ENCODE measurements at places on chromosomes 16 and 17. TPM values are rescaled to one million over a fixed set of nuclear protein-coding genes. Genes with fewer than 3 reads are reported as not detected.

DNA sequence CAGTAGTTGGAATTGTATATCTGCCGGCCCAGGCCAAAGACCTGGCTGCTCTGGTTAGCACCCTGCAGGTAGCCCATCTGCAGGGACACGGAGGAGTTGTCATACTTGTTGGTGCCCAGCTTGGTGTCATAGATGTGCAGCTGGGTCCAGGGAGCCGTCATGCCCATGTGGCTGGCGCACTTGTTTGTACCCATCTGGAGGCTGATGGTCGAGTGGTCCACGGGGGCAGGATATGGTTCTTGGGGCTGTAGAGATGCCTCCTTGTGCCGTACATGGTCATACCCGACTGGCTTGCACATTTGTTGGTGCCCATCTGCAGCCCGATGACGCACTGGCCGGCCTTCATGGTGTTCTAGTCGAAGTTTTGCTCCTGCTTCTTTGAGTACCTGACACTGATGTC is 6.0 kb downstream of the CDH3 start:
- no peak for DNase-seq

DNA sequence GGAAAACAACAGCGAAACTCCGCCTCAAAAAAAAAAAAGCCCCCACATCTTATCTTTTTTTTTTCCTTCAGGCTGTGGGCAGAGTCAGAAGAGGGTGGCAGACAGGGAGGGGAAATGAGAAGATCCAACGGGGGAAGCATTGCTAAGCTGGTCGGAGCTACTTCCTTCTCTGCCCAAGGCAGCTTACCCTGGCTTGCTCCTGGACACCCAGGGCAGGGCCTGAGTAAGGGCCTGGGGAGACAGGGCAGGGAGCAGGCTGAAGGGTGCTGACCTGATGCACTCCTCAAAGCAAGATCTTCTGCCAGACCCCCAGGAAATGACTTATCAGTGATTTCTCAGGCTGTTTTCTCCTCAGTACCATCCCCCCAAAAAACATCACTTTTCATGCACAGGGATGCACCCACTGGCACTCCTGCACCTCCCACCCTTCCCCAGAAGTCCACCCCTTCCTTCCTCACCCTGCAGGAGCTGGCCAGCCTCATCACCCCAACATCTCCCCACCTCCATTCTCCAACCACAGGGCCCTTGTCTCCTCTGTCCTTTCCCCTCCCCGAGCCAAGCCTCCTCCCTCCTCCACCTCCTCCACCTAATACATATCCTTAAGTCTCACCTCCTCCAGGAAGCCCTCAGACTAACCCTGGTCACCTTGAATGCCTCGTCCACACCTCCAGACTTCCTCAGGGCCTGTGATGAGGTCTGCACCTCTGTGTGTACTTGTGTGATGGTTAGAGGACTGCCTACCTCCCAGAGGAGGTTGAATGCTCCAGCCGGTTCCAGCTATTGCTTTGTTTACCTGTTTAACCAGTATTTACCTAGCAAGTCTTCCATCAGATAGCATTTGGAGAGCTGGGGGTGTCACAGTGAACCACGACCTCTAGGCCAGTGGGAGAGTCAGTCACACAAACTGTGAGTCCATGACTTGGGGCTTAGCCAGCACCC is 1.2 kb upstream of the HBA1 start:
- no peak for DNase-seq

- DNase-seq = no peak
Measured at GRCh38 chr16:27286451-27286850, 17.9 kb upstream of the NSMCE1 start.

PDE6G gene
- total RNA-seq = not detected

DNA sequence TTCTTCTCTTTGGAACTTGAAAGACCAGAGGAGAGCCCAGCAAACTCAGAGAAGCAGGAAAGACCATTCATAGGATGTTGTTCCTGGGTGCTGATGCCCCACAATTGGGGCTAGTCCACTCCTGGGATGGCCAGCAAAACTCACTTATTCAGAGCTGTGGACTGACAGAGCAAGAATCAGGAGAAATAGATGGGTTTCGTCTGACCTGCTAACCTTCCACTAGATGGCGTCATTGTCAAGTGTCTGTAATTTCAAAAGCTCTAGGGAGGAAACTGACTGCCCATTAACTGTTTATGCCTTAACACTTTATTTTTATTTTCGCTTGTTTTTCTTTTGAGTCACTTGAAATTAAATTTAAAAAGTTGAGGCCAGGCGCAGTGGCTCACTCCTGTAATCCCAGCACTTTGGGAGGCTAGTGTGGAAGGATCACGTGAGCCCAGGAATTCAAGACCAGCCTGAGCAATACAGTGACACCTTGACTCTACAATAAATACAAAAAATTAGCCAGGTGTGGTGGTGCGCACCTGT is 28.7 kb upstream of the MILR1 start:
- DNase-seq = peak; percentile 22

DNA sequence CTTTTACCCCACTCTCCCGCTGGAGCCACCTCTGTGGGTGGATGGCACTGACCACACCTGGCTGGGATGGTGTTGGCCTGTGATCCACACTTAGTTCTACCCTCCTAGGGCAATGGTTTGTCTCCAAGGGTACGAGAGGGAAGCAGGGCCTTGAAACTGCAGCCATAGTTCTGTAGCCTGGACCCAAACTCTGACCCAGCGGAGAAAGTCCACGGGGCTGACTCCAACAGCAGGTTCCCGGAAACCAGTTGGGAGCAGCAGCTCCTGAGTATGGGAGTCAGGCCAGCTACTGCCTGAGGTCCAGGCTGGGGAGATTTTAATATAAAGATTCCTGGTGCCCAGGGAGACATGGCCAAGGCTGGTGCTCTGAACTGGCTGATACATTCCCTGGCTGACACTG is 23.6 kb upstream of the MTSS2 start:
- DNase-seq = no peak

AURKB gene
- 48.5 TPM for total RNA-seq

GRCh38 chr17:73711184-73711583 is 66.9 kb upstream of the SDK2 start:
- DNase-seq = no peak

PRKCB gene
- 12.7 TPM for total RNA-seq

DNA sequence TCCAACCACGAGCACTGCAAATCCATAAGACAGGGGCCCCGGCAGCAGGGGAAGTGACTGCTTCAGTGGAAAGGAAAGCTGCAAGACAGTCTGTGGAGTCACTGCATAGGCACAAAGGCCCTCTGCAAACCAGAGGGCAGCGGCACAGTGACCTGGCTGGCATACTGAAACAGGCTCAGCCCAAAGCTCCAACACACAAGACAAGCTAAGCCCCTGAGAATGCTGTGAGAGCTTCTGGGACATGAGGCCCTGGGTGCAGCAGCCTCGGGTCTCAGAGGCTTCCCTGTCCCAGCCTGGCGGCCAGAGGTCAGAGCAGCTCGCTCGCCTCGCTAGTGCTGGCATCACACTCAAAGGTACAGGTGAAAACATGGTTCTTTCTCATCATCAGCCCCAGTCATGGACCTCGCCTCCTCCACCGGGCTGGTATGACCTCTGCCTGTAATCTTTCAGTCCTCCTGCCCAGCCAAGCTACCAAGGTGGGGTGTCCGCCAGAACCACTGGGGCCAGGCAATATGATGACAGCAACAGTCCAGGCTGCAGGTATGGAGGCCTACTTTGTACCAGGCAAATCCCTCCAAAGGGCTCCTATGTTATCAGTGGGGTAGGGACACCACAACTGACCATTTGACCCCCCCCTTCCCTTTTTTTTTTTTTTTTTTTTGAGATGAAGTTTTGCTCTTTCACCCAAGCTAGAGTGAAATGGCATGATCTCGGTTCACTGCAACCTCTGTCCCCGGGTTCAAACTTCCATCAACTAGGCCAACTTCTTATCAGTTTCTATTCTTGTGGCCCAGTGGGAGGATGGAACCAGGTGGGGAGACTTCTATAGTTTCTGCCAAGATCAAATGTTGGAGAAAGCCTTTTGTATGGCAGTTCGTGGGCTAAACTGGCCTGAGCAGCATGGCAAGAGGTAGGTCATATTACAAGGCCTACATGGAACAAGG is 19.2 kb downstream of the ST3GAL2 start:
- no peak for DNase-seq

SMPD3 gene
- total RNA-seq = 1.2 TPM

DNA sequence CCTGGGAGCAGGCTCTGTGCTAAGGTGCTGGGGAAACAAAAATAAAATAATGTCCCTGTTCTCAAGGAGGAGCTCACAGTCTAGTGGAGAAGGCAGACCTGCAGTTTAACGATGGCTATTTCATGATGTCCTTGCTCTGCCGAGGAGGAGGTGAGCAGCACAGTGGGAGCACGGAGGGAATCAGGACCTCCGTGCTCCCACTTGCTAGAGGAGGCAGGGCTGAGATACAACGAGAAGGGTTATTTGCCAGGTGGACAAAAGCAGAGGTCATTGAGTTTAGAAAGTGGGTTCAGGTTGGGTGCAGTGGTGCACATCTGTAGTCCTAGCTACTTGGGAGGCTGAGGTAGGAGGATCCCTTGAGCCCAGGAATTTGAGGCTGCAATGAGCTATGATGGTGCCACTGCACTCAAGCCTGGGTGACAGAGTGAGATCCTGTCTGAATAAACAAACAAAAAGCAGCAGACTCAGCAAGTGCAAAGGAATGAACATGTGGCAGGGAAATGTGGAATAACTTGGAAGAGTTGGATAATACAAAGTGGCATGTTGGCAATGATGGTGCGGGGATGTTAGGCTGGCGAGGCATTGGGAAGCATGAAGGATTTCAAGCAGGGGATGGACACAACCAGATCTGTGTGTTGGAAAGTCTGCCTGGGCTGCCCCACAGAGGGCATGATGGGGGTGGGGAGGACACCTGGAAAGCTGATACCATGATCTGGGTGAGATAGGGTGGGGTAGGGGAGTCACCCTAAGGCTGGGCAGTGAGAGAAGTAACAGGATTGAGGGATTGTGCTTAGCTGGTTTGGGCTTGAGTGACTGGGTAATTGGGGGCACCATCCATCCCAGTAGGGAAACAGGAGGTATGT is 12.8 kb upstream of the TNS4 start:
- no peak for DNase-seq

- DNase-seq = no peak
Measured at GRCh38 chr17:68296217-68297191, 5.2 kb downstream of the ARSG start.

- no peak for DNase-seq
Measured at GRCh38 chr17:14470417-14470816, 169.5 kb downstream of the HS3ST3B1 start.

TNK1 gene
- 6.1 TPM for total RNA-seq

DNA sequence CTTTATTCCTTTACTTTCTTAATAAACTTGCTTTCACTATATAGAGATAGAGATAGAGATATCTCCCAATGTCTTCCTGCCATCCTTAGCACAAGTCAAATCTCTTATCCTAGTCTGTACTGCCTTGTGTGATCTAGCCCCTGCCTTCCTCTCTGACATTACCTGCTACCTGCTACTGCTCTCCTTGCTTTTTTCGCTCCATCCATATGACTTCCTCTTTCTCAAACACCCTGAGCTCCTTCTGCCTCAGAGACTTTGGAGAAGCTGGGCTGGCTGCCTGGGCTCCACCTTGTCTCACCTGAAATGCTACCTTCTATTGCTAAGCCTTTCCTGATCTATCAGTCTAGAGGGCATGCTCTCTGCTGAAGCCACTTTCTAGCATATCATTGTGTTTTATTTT is 24.7 kb upstream of the WSB1 start:
- DNase-seq = no peak

GRCh38 chr17:74426551-74427047 is 5.3 kb upstream of the GPRC5C start:
- DNase-seq = no peak

INTS2 gene
- total RNA-seq = 16.0 TPM

DNA sequence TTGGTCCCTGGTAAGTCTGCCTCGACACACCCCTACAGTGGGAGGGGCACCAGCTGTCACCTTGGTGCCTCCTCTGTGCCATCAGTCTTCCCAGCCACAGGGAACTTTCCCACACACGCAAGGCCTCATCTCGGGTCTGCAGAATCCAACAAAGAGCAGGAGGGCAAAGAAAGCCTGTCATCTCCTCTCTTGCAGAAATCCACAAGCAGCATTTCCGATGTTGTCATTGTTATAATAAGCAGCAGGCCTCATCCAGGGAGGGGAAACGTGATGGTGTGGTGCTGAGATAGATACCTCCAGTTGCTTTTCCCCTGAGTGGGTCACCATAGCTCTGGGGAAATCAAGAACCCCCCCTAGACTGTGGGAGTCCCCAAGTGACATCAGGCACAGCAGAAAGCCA is 110.4 kb downstream of the CMIP start:
- DNase-seq = no peak

- no peak for DNase-seq
Measured at GRCh38 chr16:57749856-57750452, 14.4 kb downstream of the KATNB1 start.

DNA sequence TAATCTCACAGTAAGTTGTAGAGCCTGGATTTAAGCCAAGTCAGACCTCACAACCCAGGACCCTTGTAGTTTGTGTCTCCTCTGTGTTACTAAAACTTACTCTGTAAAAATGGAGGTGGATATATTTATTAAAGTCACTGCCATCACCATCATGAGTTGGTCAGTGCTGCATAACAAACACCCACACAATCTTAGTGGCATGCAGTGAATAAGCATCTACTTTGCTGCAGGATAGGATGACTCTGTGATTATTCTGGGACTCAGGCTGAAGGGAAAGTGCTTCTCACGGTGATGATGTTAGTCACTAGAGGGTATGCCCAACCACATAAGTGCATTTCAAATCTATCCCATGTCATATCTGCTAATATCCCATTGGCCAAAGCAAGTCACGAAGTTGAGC is 398.7 kb downstream of the XYLT1 start:
- no peak for DNase-seq

DNA sequence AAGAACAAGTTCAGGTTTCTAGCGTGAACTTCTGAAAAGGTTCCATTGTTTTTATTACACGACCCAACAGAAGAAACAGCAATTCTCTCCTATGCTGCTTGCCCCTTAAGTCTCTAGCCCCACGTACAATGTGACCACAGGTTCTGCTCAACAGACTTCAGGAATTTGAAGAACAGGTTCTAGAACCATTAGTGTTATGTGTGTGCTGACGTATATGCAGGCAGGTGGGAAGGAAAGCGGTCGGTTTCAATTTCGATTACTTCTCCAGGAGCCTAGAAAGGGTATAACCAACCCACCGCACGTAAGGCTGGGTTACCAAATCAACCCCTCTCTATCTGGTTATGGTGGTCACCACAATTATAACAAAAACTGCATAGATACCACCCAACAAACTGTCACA is 39.4 kb downstream of the XPO6 start:
- no peak for DNase-seq

- DNase-seq = no peak
Measured at GRCh38 chr16:64240586-64240985, 881.3 kb downstream of the CDH11 start.

- no peak for DNase-seq
Measured at GRCh38 chr16:54265575-54266107, 20.9 kb downstream of the IRX3 start.

Data from sciatic nerve (tissue), 2 donors.